ENCODE measurements at places on chromosomes 3 and 15. TPM values are rescaled to one million over a fixed set of nuclear protein-coding genes. Genes with fewer than 3 reads are reported as not detected.
A peak's percentile ranks its signal among the peaks of the same experiment; 100 is the strongest.

- DNase-seq = peak; percentile 18
These were observed 1144.2 kb downstream of the ROBO2 start for GRCh38 chr3:78183906-78184599.

DNA sequence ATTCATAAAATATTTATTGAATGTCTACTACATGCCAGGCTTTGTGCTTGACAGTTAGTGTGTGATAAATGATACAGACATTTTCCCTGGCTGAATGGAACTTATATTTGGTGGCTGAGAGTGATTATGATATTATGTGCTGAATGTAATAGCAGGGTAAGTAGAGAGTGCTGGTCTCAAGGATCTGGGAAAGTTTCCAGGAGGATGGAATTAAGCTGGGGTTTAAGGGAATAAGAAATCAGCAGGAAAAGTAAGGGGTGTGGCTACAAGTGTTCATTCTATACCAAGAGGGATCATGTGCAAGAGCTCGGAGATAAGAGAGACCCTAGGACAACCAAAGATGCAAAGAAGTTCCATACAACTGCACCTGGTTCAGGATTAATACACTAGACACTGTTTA lies 500.1 kb upstream of the CFAP20DC start:
- no peak for DNase-seq

DNA sequence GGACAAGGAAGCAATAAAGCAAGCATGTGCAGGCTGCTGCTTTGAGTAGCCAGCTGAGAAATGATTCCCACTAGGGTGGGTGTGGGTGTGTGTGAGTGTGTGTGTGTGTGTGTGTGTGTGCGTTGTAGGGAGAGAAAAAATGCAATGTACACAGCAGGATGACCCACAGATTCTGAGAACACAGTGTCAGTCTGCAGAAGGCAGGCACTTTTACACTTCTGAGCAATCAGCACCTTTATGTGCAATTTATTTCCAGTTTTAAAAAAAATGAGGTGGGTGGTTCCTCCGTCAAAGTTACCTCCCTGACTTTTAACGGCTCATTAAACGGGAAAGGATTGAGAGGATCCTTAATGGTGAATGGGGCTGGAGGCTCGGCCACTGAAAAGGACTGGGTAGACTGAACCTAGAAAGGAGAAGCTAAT lies 38.5 kb upstream of the LIPC start:
- peak; percentile 49 for DNase-seq

GRCh38 chr3:163328680-163329079 lies 1749.6 kb downstream of the SI start:
- DNase-seq = no peak

DNA sequence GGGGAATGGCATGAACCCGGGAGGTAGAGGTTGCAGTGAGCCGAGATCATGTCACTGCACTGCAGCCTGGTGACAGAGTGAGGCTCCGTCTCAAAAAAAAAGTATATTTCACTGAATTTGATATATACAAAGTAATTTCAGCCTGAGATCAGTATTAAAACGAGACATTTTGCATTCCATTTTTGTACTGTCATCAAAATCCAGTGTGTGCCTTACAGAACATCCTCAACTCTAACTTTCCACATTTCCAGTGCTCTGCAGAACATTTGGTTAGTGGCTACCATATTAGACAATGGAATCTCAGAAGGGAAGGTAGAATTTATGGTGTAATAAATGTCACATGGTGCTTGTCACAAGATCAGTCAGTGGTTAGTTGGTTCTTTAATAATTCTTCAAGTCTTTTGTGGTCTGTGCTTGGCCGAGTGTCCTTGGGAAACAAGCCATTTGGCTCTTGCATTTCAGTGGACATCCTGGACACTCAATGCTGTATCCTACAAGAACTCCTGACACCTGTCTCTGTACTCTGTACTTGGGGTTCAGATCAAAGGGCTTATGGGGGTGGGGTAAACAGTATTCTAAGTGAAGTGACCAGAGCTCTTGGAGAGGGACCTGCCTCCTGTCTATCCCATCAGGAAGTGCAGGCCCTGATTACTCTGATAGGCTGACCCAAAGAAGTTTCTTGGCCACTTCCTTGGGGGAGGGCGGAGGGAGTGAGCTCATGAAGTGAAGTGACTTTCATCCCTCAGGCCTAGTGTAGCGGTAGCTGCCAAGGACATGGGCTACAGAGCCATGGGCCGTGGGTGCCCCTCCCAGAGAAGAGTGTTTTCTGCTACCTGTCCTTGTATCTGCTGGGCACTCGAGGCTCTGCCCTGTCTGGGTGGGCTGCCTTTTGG lies 3.7 kb downstream of the ACVR2B start:
- DNase-seq = peak; percentile 14

GRCh38 chr15:40991355-40991754 lies 38.1 kb downstream of the CHAC1 start:
- no peak for DNase-seq

DNA sequence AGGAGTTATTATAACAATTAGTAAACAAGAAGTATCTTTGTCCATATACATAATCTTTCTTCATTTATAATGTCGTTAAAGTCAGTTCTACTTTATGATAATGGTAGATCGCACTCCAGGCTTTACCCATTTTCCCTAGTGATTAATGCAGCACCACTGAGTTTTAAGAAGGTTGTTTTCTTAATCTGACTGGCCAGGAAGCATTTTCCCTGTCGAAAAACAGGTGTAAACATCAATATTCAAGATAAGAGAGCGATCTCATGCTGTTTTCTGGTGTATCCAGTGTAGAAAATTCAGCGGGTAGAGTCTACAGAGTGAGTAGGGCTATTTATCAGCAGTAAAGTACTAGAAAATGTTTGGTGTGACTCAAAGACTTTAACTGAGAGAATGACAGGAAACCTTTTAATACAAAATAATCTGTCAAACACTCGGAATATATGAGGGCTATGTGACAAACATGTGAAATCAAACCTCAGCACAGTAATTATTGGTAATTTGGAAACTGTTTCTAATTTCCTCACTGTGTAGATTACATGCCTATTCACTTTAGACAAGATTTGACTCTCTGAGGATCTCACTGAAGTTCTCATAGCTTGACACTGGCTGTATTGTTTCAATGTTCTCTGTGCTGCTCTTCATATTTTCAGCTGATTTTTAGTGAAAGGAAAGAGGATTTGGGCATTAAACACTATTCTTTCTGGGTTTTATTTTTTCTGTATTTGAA lies 1013.2 kb downstream of the VGLL3 start:
- DNase-seq = no peak

DNA sequence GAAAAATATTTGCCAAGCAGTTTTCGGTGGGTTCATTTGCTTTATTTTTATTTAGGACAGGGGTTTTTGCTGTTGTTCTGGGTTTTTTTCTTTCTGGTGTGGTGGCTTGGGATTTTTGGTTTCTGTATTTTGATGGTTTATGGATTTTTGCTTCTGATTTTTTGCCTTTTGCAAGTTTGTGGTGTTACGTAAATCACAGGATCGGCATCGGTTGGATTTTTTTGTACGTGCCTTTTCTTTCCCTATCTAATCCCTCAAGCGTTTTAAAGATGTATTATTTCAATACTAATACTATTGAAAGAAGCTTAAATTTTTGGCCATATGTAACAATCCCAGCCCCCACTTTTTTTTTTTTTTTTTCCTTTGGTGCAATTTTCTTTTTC lies 782 bp upstream of the BCL6 start:
- DNase-seq = no peak

- DNase-seq = no peak
These were observed 21.0 kb upstream of the CGNL1 start for GRCh38 chr15:57355259-57355658.

DNA sequence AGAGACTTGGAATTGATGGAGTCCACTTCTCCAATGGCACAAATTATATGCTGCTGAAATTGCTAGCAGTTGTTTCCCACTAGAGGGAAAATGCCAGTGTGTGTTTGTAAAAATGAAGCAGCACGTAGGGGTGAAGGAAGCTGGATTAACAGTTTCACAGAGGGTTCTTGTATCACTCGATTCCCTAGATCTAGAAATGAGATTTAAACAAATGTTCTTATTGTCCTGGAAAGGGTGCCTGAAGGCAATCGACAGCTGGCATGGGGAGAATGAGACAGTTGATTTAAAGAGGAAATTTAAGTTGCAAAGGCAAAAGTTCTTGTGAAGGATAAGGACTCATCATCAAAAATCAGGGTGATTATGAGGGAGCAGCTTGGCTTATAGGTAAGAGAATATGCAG lies 234.8 kb upstream of the ARPP21 start:
- DNase-seq = no peak

DNA sequence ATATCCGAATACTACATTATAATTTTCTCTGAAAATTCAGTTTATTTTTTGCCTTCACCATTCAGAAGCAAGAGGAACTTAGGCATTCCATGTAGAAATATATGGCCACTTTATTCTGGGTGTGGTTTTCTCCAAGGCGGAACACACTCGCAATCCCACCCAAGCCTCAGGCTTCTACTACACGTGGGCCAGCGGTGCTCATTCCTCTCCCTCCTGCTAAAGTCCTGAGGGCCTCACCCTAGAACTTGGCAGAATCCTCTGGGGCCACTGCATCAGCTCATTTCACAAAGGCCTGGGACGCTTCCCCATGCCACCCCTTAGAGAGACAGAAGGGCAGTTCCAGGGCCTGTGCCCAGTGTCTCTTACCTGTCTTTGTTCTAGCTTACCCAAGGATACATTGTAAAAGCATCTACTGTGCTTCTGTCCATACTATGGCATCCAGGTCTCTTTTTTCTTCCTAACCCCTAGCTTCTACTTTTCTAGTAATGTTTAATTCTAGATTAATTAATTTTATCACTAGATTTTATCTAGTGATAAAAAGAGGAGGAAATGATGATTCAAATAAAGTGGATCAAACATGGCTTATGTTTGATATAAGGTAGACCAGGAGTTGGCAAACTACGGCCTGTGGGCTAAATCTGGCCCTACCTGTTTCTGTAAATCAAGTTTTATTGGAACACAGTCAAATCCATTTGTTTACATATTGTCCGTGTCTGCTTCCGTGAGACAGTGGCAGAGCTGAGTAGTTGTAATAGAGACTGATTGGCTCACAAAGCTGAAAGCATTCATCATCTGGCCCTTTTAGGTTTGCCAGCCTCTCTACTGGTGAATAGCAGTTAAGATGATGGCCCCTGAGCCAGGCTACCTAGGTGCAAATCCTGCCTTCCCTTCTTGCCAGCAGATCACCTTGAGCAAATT lies 29.8 kb downstream of the LARS2 start:
- no peak for DNase-seq

DNA sequence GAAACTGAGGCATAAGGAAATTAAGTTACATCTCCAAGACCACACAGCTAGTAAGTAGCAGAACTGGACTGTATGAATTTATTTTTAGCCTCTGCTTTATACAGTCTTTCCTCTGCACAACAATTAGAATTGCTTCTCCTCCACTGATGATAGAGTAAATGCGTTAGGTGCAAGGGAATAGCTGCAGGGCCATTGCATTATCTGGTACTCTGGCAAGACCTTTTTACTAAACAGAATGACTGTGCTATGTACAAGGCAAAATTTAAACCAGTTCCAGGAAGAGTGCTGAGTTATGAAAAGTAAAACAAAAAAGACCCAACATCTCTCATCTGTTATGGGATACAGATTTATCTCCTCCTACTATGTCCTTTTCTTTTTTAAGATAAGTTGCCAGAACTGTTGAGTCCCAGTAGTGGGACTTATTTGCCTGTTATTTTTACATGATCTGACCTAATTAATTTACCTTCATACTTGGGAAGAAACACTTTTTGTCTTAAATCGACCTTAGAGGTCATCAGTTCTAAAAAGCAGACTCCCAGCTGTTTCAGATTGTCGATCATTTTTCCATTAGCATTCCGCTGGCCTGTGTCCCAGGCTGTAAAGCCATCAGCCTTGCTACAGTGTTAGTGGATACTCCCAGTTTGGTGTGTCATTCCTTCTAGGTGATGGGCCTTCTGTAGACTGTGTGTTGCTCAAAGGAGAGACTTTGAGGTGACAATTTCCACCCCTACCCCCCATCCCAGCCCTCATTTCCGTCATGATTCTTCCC lies 147.5 kb upstream of the NUDT16 start:
- DNase-seq = peak; percentile 23

DNA sequence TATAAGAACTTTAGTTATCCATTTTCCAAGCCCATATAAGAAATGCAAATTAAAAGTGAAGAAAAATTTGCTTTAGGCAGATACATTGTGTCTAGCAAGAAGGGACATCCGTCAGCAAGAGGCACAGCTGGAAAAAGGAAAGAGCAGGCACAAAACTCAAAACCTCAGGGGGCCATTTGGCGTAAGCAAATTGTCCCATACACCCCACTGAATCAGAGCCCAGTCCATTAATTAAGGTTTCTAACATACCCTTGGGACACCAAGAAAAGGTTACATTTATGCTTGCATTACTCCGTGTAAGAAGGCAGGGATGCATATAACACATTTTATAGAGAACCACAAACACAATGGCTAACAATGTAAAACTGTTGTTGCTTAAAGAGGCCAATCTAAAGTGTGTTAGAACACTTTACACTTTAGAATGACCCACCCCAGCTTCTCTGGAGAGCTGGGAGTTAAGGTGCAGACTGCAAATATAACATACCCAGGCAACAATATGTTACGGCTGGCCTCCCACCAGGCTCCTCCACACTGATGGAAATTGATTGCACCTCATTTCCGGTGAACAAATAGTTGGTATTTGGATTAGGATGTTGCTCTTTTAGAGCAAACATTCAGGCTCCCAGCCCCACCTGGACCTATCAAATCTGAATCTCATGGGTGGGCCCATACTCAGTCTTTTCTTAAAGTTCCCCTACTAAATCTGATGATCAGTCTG lies 23.2 kb downstream of the SEMA5B start:
- no peak for DNase-seq

- DNase-seq = no peak
These were observed 454.1 kb upstream of the AGTR1 start for GRCh38 chr3:148243609-148244008.

GRCh38 chr3:181948286-181948685 lies 236.6 kb downstream of the SOX2 start:
- no peak for DNase-seq

GRCh38 chr3:196513697-196514349 lies 1.3 kb downstream of the SMCO1 start:
- peak; percentile 83 for DNase-seq

DNA sequence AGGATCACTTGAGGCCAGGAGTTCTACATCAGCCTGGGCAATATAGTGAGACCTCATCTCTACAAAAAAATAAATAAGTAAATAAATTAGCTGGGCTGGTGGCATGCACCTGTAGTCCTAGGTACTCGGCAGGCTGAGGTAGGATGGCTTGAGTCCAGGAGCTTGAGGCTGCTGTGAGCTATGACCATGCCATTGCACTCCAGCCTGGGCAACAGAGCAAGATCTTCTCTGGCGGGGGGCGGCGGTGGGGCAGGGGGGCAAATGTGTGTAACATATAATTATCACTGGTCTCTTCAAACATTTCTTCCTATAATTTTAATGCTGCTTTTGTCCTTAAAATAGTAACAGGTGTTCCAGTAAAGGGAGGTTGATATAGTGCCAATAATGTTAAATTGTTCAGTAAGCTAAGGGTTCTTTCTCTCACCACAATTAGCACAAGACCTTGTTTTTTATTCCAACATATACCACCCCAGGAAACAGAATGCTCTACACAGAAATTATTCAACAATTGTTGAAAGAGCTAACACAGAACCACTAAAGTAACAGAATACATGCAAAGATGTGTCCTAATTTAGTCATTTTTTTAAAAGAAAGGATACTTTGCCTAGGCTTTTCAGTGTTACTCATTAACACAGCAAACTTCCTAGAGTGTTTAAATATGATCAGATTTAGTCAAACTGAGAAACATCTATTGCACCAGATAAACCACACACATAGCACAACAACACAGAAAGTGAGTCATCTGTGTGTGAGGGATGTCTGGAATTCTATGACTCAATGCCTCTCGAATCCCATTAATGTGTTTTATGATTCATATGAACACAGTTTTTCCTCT lies 29.1 kb downstream of the ANKRD28 start:
- peak; percentile 98 for DNase-seq

LYZL4 gene
- polyA plus RNA-seq = not detected

SECISBP2L gene
- 24.0 TPM for polyA plus RNA-seq

KLHL40 gene
- not detected for polyA plus RNA-seq

STAC gene
- polyA plus RNA-seq = 7.4 TPM

HRH1 gene
- polyA plus RNA-seq = 11.2 TPM

Measured in fibroblast of lung (primary cell).